ENCODE measurements at places on chromosomes 1 and 21.

GRCh38 chr1:101051688-101052638 is 26.4 kb upstream of the DPH5 start:
- no peak for DNase-seq

- no peak for DNase-seq
Measured at GRCh38 chr1:194167956-194168640, 981.7 kb upstream of the B3GALT2 start.

DNA sequence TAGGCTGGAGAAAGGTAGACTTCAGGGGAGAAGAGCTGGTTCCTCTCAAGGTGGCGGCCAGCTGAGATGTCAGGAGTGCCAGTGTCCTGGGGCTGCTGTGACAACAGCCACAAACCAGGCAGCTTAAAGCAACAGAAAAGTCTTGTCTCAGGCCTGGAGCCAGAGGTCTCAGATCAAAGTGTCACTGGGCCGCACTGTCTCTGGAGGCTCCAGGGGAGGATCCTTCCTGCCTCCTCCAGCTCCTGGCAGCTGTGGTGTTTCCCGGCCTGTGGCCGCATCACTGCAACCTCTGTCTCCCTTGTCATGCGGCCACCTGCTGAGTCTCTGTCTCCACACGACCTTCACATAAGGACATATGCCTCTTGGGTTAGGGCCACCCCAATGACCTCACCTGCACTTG is 24.4 kb upstream of the TSPEAR start:
- no peak for DNase-seq

GRCh38 chr21:42640486-42640885 is 12.9 kb upstream of the PDE9A start:
- DNase-seq = no peak

DNA sequence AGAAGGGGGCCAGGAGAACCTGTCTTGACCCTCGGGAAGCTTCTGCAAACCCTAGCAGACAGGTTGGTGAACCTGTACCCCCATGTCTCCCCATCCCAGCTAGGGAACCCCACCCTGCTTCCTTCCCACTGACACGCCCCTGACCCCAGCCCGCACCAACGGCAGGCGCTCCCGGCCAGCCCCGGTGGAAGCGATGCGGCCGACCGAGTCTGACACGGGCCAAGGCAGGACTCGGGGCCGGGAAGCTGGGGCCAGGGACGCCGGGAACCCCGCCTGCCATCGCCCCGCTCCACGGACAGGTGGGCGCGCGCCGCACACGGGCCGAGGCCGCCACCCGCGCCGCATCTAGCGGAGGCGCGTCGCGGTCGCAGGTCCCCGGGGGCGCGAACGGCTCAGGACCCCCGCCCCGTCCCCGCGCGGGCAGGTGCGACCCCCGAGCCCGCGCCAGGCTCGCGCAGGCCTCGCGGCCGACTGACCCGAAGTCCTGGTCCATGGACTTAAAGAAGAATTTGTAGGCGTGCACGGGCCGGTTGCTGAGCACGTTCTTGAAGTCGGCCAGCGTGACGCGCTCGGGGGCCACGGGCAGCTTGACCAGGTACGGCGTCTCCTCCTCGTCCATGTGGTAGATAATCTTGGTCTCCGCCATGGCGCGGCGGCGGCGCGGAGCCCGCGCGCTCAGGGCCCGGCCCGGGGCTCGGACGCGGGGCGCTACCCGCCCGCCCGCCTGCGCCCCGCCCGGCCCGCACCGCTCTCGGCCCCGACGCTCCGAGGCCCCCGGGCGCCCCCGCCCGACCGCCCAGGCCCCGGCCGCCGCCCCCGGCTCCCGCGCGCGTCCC is 580 bp downstream of the DVL1 start:
- no peak for DNase-seq

DNA sequence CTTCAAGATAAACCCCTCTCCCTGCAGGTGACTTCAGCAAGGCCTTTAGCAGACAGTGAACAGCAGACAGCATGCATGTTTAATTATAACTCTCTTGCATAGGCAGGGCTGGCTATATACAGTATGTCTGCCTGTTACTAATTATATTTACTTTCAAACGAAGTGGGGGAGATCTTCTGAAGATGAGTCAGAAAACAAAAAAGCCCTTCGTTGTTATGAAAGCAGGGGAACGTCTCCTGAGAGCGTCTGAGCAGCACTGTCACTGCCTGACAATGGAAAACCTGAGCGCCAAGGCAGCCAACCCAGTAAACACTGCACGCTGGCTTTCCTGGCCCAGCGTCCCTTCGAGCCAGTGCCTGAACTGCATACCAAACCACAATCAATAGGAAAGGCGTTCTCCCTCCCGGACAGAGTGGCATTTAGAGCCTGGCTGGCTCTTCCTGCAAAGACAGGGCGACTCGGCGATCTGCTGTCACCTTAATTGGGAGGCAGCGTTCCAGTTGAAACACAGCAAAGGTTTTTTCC is 54.1 kb downstream of the TOMM20 start:
- DNase-seq = no peak

DNA sequence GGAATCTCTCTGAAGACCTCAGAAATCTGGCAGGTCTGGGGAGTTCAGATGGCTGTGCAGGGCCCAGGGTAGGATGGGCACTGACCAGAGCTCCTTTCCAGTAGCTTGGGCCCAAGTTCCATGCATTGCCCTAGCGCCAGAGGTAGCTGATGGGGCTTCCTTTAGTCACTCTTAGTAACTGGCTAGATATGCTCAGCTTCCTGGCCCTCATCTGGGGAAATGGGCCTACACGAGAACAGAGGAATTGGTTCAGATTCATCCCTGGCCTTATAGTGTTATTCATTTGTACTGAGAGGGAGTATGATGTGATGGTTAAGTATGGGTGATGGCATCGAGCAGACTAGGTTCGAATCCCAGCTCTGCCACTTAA is 15.5 kb upstream of the PSMB2 start:
- DNase-seq = no peak

GRCh38 chr1:160575112-160575664 is 4.1 kb downstream of the CD84 start:
- no peak for DNase-seq
